Effector memory CD4-positive, alpha-beta T cell (primary cell): ENCODE measurements at places on chromosomes 5 and 9.

- no peaks in the 10 kb centered on the region for H3K36me3 ChIP-seq
- H3K4me3 ChIP-seq: no peak overlapping the region
- H3K4me1 ChIP-seq: no peaks in the 10 kb centered on the region
- H3K27me3 ChIP-seq: no peaks in the 10 kb centered on the region
Measured at GRCh38 chr5:148666353-148666752, 12.0 kb upstream of the HTR4 start.

DNA sequence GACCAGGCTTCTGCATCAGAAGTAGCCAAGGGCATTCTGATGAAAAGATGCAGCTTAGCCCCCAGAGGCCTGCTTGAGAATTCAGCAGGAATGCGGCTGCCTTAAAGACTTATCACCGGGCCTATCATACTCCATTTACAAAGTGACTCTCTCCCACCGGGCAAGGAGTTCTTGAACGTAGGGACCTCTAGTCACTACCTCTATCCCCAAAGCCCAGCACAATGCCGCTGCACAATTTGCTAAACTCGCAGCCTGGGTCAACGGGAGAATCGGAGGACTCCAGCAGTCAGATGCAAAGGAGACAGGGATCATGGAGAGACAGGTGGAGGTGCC lies 661 bp downstream of the PDCL start:
- H3K4me3 ChIP-seq: peak overlapping the region; percentile 99
- peaks cover 10% of the 10 kb centered on the region for H3K4me1 ChIP-seq
- H3K27me3 ChIP-seq: no peaks in the 10 kb centered on the region

- peaks cover 3% of the 10 kb centered on the region for H3K27me3 ChIP-seq
- no peak overlapping the region for H3K4me3 ChIP-seq
- no peaks in the 10 kb centered on the region for H3K4me1 ChIP-seq
Measured at GRCh38 chr5:173394701-173395100, 66.5 kb upstream of the STC2 start.

GRCh38 chr5:43729846-43730478 lies 127.0 kb downstream of the NNT start:
- DNase-seq: no peak
- H3K27me3 ChIP-seq: no peaks in the 10 kb centered on the region
- no peaks in the 10 kb centered on the region for H3K36me3 ChIP-seq

GRCh38 chr5:170477906-170478305 lies 25.9 kb upstream of the KCNIP1 start:
- no peaks in the 10 kb centered on the region for H3K4me1 ChIP-seq
- no peak for DNase-seq
- H3K27ac ChIP-seq: no peak overlapping the region
- H3K36me3 ChIP-seq: no peaks in the 10 kb centered on the region
- no peak overlapping the region for H3K4me3 ChIP-seq
- no peaks in the 10 kb centered on the region for H3K27me3 ChIP-seq
